Gastrocnemius medialis (tissue), 4 donors: ENCODE measurements at places on chromosomes 13 and 19. TPM values are rescaled to one million over a fixed set of nuclear protein-coding genes. Genes with fewer than 3 reads are reported as not detected.

GRCh38 chr13:97904059-97904458, 49.4 kb upstream of the IPO5 start:
- no peaks in the 10 kb centered on the region for H3K27me3 ChIP-seq
- H3K36me3 ChIP-seq: no peaks in the 10 kb centered on the region
- no peak overlapping the region for H3K4me3 ChIP-seq
- H3K4me1 ChIP-seq: no peaks in the 10 kb centered on the region
- no peak for DNase-seq
- H3K27ac ChIP-seq: no peak overlapping the region

DNA sequence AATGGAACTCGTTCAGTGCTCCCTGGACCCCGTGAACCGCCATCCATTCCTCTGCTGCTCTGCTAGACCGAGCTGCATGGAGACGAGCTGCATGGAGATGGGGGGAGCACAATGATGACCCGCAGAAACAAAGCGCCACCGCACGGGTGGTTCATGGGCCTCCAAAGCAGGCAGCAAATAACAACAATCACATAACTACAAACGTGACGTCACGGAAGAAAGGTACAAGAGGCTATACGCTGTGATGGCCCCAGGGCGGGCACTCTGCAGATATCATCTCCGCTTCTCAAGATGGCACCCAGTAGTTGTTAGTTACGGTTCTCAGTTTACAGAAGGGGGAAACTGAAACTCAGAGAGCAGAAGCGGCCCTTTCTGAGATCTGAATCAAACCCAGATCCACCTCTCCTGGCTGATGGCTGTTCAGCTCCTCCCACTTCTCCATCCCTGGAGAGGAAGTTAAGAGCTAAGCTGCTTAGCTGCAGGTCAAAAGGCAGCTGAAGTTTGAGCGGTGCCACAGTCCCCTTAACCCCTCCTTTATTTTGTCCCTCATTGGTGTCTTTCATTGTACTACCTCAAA, 1.7 kb downstream of the ATP13A1 start:
- no peaks in the 10 kb centered on the region for H3K27me3 ChIP-seq
- H3K4me3 ChIP-seq: peak overlapping the region; percentile 96
- H3K27ac ChIP-seq: no peak overlapping the region
- no peaks in the 10 kb centered on the region for H3K36me3 ChIP-seq

The TPTE2 gene
- not detected for total RNA-seq

The ZNF626 gene
- total RNA-seq: 11.9 TPM

The RDH8 gene
- not detected for total RNA-seq

GRCh38 chr13:113499936-113500335, 9.4 kb upstream of the DCUN1D2 start:
- no peaks in the 10 kb centered on the region for H3K27me3 ChIP-seq
- no peak for DNase-seq
- H3K4me3 ChIP-seq: no peak overlapping the region
- peaks cover 6% of the 10 kb centered on the region for H3K4me1 ChIP-seq

DNA sequence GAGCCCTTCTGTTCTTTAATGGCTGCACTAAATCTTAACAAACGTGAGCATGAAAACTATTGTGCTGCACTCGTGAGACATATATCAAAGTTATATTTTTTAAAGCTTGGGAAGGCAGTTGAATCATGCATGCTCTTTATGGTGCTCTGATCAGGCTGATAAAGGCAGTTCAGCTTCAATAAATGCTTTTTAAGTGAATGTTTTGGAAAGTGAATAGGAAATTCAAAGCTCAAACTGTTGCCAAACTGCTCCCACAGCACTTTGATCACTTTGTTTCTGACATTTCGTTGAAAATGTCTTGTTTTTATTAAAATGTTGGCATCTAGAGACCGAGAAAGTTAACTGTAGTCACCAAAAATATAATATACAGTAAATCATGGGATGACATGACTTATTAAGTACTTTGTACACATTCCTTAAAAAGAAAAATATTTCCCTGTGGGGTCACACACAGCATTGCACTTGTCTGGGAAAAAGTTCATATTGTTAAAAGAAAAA, 625.7 kb upstream of the PCDH9 start:
- no peaks in the 10 kb centered on the region for H3K4me1 ChIP-seq
- no peak overlapping the region for H3K27ac ChIP-seq
- no peak overlapping the region for H3K4me3 ChIP-seq

- DNase-seq: no peak
- H3K36me3 ChIP-seq: no peaks in the 10 kb centered on the region
- H3K27me3 ChIP-seq: no peaks in the 10 kb centered on the region
- no peak overlapping the region for H3K27ac ChIP-seq
- no peak overlapping the region for H3K4me3 ChIP-seq
- H3K4me1 ChIP-seq: peaks cover 22% of the 10 kb centered on the region
Observed at GRCh38 chr19:37929355-37929923, 22.4 kb downstream of the SIPA1L3 start.

DNA sequence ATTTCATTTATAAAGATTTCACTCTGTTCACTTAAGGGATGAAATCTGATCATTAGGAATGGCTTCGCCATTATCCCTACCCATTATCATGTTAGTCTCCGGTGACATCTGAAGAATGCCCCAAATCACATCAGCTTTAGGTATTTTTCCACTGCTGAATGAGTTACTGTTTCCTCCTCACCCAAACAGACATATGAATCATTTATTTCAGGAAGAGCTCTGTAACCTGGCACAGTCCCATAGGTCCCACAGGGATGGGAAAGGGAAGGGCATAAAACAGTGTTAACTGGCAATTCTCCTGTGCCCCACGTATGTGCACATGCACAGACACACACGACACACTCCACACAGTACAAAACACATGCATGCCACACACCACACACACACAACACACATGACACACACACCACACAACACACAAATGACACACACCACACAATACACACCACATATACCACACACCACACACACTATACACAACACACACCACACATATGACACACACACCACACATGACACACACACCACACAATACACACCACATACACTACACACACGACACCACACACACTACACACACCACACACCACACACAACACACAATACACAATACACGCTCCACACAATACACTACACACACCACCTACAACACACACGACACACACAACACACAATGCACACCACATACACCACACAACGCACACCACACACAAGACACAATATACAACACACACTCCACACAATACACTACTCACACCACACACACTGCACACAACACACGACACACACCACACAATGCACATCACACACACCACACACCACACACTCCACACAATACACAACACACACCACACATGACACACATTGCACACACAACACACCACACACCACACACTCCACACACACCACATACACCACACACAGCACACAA, 15.4 kb downstream of the TMEM255B start:
- DNase-seq: no peak
- H3K4me3 ChIP-seq: no peak overlapping the region
- no peaks in the 10 kb centered on the region for H3K4me1 ChIP-seq
- no peak overlapping the region for H3K27ac ChIP-seq
- no peaks in the 10 kb centered on the region for H3K36me3 ChIP-seq
- peaks cover 27% of the 10 kb centered on the region for H3K27me3 ChIP-seq

DNA sequence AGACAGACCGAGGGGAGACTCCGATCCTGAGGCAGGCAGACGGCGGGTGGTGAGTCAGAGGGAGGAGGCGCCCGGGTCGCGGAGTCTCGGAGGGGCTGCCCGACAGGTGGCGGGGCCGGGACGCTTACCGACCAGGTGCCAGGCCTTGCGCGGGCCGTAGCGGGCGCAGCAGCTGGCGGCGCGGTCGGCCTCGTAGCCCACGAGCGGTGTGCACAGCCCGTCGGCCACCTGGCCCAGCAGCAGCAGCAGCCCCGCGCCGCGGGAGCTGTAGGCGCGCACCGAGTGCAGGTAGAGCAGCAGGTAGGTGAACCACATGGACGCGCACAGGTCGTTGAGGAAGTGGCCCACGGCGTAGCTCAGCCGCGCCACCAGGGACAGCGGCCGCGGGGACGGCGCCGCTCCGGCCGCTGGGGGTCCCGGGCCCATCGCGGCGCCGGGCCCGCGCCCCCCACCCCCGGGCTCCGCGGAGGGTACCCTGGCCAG, 367 bp downstream of the MFSD12 start:
- no peak for DNase-seq
- no peaks in the 10 kb centered on the region for H3K27me3 ChIP-seq
- H3K36me3 ChIP-seq: no peaks in the 10 kb centered on the region
- H3K4me1 ChIP-seq: peaks cover 20% of the 10 kb centered on the region
- peak overlapping the region; percentile 90 for H3K27ac ChIP-seq

DNA sequence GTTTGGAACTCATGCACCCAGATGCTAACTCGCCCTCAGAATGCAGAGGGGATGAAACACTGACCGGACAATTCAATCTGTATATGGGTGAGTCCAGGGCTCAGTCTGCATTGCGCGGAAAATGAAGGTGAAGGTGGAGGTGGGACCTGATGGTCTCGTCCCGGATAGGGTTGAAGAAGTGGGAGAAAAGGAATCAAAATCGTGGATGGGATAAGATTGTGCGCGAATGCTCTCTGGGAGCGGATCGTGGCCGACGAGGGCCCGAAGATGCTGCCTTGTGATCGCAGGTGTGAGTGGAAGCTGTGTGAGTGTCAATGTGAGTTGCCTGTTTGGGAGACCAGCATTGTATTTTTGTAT, 594 bp upstream of the ZNF850 start:
- H3K4me3 ChIP-seq: peak overlapping the region; percentile 71
- peaks cover 11% of the 10 kb centered on the region for H3K4me1 ChIP-seq
- H3K36me3 ChIP-seq: no peaks in the 10 kb centered on the region
- DNase-seq: no peak
- H3K27ac ChIP-seq: peak overlapping the region; percentile 74

DNA sequence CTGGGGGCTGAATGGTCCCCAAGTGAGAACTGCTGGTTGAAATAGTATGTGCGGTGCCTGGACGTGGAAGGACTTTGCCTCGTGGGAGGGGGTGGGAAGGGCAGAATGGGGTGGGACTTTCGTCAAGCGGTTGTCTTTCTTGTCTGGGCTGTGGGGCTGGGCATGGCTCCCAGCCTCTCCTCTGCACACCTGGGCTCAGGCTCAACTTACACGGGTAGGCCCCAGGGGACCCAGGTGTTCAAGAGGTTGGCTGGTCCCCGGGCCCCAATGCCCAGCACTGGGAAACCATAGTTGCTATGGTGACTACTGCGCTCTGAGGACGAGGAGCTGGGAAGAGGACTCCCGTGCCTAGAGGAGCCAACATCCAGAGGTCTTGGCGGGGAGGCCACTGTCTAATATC, 7.3 kb downstream of the NWD1 start:
- H3K4me3 ChIP-seq: no peak overlapping the region
- no peak overlapping the region for H3K27ac ChIP-seq
- H3K27me3 ChIP-seq: no peaks in the 10 kb centered on the region
- H3K4me1 ChIP-seq: no peaks in the 10 kb centered on the region

- no peaks in the 10 kb centered on the region for H3K27me3 ChIP-seq
- no peaks in the 10 kb centered on the region for H3K36me3 ChIP-seq
- no peaks in the 10 kb centered on the region for H3K4me1 ChIP-seq
- DNase-seq: peak; percentile 31
- H3K4me3 ChIP-seq: no peak overlapping the region
- H3K27ac ChIP-seq: no peak overlapping the region
Observed at GRCh38 chr19:33235269-33235995, 9.8 kb upstream of the SLC7A10 start.

- H3K4me1 ChIP-seq: peaks cover 6% of the 10 kb centered on the region
- no peak overlapping the region for H3K4me3 ChIP-seq
- DNase-seq: no peak
- H3K36me3 ChIP-seq: peaks cover 53% of the 10 kb centered on the region
- H3K27ac ChIP-seq: no peak overlapping the region
Observed at GRCh38 chr13:30654430-30654829, 36.7 kb downstream of the USPL1 start.
